ENCODE measurements at places on chromosomes 6 and 20. TPM values are rescaled to one million over a fixed set of nuclear protein-coding genes. Genes with fewer than 3 reads are reported as not detected.

- no peak for DNase-seq
Observed at GRCh38 chr20:23132293-23132929, 46.3 kb upstream of the CD93 start.

Gene ABCF1
- total RNA-seq, result 70.5 TPM

Gene BMP5
- not detected for total RNA-seq

Gene OR12D3
- total RNA-seq, result not detected

GRCh38 chr6:135701426-135701825 lies 150.1 kb upstream of the PDE7B start:
- peak; percentile 75 for DNase-seq

DNA sequence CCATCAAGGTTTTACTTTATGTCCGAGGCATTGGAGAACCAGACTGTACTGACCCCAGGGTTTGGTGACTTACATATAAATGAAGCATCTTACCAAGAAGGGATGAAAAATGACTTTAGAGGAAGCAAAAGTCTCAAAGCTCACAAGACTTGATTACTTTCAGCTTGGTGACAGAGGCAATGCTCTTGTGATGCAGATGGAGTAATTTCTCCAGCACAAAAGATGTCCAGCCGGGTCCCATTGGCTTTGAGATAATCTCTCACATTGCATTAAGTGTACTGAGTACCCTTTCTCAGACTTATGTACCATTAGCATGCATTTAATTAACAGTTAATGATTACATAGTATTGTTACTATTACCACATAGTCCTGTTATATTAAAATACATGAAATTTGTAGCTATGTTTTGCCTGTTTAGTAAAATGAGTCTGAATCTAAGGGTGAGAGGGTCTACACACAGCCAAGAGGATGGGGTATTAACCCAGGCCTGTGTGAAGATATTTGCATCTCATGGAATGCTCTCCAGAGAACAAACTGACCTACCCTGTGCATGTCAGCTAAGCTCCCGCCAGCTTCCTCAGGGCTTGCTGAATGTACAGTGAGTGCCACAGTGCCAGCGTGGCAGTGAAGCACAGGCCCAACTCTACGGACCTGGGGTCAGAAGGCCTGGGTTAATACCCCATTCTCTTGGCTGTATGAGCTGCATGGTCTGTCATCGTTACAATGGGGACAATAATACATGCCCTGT lies 5.6 kb downstream of the HTR1E start:
- no peak for DNase-seq

DNA sequence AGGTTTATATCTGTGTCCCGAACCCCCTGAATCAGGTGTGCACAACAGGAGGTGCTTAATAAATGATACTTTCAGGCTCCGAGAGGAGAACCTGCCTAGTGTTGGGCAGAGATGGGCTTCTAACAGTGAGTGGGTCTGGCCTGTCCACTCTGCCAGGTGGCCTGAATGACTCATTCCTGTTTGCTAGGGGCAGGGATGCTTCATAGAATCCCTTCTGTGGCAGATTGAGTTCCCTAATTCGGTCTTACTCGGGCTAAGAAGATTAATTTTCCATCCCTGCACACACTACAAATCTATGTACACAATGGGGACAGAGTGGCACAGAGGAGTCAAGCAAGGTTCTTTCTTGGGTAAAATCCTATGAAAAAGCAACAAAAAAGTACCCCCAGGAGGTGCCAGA lies 19.8 kb downstream of the SDC4 start:
- DNase-seq, result no peak

Gene SLC17A2
- not detected for total RNA-seq

DNA sequence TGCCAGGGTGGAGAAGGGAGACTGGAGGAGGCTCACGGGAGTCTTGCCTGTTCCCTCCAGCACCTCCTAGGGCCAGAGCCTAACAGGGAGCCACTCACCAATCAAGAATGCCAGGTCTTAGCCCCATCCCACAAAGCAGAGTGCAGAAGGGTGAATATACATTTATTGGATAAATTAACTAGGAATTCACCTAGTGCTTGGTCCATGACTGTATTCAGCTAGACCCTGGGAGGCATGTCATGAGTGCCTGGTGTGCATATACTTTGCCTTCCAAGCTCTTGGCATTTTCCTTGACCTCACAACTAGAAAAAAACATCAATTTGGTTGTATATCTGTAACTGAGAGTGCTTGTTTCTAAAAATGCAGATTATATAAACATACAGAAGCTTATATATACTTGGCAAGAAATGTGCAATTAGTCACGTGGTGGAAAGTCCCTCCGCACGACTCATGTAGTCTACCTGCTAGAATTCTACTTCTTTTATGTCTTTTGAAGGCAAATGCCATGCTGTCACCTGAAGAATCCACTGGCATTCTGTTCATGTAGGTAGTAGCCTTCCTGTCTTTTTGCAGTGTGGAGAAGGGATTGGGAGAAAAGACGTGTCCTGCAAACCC lies 991.0 kb downstream of the KIF16B start:
- no peak for DNase-seq

GRCh38 chr6:149763866-149764265 lies 14.3 kb downstream of the PCMT1 start:
- DNase-seq, result no peak

DNA sequence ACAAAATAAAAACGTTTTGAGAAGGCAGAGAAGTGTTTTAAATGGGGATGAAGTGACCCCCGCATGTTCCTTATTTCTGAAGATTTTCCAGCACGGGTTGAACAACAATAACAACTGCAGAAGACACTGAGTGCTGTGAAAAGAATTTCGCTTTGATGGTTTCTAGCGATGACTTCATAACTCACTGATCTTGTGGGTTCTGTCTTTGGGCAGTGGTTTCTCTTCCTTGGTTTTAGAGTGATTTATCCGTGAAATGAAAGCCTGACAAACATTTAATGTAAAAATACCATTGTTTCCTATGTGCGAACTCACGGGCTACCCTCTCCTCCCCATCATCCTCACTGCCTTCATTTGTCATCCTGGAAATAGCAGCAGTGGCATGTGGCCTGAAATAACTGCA lies 793.9 kb downstream of the QKI start:
- no peak for DNase-seq

Gene TUBB1
- not detected for total RNA-seq

GRCh38 chr6:12557765-12558164 lies 158.8 kb upstream of the PHACTR1 start:
- no peak for DNase-seq

Gene CBFA2T2
- 8.4 TPM for total RNA-seq

- no peak for DNase-seq
Observed at GRCh38 chr6:54266400-54266923, 41.8 kb upstream of the TINAG start.

DNA sequence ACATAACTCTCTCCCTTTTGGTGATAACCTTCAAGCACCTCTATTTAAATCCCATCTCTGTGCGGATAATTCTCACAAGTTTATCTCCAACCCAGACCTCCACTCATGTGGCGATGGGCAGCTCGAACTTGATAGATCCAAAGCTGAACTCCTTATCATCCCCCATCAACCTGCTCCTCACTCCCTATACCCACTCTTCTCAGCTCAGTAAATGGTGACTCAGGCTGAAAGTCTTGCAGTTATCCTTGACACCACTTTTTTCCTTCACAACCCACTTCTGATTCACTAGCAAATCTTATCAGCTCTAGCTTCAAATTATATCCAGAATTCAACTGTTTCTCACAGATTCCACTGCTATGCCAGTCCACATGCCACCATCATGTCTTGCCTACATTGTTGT lies 155.3 kb upstream of the STXBP5 start:
- no peak for DNase-seq

Gene BIRC7
- total RNA-seq, result 10.6 TPM
